ENCODE measurements at places on chromosomes 2 and 18.

- no peak for DNase-seq
Observed at GRCh38 chr18:61337527-61337926, 4.3 kb downstream of the CDH20 start.

DNA sequence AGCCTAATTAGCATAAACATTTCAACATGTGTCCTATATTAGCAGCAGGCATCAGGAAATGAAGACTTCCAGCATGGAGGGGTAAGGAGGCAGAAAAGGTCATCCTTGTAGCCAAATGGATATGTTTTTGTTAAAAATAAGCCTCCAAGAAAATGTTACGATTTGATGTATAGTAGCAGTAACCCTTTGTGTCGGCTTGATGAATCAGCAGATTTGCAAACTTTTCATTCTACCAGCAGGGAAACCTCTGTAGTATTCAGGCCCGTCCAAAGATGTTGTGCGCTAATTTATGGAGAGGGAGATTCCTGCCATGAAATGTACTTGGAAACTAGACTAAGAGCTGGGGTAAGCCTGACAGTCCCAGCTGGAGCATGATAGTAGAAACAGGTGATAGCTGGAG, 780.8 kb upstream of the KLHL29 start:
- DNase-seq, result no peak

DNA sequence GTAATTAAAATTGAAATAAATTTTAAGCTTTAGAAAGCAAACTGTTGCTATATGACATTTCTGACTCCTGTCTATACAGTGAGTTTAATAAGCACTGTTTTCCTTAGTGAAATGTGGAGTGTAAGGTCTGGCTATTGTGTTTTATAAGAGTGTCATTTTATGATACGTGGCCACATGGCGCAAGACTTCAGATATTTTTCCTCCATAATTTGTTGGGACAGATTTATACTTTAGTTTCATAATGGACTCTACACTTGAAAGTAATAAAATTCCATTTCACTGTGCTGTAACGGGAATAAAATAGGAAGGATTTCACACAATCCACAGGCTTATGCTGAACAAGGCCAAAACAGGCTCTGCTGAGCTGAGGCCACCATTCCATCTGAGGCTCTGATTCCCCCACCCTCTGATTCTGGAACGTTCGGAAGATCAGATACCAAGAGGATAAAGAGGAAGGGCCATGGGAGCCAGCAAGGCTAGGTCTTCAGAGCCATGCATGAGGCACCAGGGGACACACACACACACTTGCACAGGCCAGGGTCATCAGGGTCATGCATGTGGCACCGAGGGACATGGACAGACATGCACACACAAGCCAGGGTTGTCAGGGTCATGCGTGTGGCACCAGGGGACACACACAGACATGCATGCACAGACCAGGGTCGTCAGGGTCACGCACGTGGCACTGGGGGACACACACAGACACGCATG, 35.6 kb downstream of the HDAC4 start:
- DNase-seq, result no peak

DNA sequence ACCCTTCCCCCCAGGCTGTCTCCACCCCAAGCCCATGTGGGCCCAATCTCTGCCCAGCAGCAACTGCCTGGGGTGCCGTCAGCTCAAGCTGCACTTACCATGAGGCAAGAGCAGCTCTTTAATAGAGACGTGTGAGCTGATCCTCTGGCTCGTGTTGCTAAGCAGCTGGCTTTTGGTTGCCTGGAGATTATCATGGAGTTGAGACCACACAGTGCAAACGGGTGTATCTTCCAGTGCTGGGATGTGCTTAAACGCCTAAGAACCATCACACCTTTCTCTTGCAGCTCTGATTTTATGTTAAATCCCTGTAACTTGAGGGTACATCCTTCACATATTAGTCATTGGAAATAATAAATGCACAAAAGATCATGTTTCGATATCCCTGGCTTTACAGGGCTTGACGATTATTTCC, 271.1 kb downstream of the PRKCE start:
- DNase-seq, result no peak

DNA sequence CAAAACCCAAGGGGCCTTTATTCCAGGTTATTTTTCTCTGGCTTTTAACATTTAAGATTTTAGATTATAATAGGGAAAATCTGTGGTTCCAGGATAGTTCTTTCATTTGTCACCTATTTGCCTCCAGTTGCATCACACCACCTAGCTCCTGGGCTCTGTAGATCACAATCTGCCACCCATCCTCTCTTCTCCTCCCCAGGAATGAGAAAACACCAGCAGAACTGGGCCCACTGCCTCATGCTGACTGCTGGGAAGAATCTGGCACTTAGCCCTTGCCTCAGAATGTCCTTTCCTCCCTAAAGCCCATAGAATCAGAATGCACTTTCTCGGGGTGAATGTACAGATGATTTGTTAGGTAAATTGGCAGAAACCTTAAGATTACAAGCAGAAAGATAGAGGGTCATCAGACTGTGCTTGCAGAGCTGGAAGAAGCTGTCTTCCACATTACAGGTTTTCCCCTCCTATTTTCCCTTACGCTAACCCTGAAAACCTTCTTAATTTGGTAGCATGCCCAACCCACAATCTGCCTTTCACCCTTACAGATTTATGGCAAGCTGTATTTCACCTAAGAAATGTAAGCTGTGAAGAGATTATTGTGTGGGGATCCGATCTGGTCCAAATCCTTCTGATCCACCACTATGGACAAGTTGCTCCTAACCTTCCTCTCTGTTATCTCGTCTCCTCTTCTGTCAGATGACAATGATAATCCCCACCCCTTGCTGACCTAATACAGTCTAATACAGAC, 72.6 kb downstream of the LRRC30 start:
- no peak for DNase-seq

DNA sequence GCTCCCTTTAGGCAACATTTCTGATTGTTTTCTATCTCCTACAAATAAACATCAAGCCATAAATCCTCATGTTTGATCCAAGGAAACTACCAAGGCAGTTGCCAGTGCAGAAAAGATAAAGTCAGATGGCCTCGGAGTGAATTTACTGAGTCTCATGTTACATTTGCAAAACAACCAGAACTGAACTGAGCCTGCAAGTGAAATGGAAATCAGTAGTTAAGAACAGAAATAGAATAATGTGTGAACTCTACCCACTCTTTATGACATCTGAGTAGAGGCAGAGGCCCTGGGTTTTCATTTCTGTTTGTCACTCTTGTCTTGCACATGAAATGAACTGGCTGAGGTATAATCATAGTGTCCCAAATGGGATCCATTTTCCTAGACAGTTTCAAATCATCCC, 20.4 kb upstream of the DAPL1 start:
- DNase-seq, result no peak

GRCh38 chr18:54843314-54843713, 15.0 kb downstream of the RAB27B start:
- no peak for DNase-seq

- DNase-seq, result no peak
Observed at GRCh38 chr2:5914811-5915611, 222.8 kb downstream of the SOX11 start.

GRCh38 chr2:14690926-14691325, 58.4 kb downstream of the LRATD1 start:
- DNase-seq, result no peak

GRCh38 chr2:27010139-27010538, 22.6 kb upstream of the TMEM214 start:
- DNase-seq, result no peak

- DNase-seq, result peak; percentile 72
Observed at GRCh38 chr2:209579230-209579749, 155.4 kb downstream of the MAP2 start.

DNA sequence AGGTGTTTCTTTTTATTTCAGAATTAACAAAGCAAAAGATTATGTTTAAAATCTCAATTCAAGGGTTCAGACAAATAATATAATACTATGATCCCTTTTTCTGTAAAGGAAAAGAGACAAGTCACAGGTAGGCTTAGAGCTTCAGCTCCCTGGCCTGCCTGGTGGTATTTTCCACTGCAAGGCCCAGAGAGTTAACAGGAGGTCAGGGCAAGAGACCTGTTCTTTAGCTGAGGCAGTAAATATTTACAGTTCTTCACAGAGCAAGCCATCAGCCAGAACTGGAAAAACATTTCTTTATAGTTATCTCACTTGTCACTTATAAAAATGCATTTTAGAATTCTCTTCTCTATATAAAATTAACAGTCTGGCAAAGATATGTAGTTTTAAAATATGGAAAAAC, 70.1 kb downstream of the EPG5 start:
- DNase-seq, result no peak

DNA sequence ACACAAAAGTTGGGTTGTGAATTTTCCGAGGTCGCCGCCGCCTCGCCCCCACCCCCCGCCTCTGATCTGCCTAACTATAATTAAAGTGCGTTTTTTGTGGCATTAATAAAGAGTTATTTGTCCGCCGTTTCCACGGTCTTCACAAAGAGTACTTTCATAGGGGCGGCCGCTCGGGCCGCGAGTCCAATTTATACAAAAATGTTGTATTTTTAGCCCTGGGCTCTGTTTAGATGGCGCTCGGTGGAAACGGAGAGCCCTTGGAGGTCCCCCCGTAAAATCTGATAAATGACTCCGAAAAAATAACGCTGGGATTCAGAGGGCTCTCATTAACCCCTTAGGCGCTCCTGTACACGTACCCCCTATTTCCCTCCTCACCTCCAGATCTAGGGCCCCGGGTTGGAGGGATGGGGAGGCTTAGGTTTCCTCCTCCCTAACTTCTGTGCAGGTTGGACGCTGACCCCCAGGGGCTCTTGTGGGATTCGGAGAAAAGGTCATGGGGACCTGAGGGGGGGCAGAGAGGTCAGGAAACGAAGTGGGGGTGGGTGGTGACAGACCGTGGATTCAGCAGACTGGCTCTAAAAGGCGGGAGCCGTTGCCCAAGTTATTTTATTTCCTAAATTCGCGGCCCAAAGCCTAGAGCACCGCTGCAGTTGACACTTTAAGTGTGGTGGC, 1.9 kb downstream of the CYP26B1 start:
- no peak for DNase-seq

DNA sequence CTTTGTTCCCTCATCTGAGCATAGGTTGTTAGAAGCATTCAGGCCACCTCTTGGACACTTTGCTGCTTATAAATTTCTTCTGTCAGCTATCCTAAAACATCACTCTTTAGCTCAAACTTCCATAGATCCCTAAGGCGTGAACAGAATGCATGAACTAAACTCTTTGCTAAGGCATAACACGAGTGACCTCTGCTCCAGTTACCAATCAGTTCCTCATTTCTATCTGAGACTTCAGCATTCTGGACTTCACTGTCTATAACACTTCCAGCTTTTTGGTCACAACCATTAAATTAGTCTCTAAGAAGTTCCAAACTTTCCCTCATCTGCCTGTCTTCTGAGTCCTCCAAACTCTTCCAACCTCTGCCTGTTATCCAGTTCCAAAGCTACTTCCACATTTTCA, 8.3 kb upstream of the VWA3B start:
- no peak for DNase-seq

- DNase-seq, result no peak
Observed at GRCh38 chr2:88067189-88067588, 436 bp upstream of the SMYD1 start.

- DNase-seq, result no peak
Observed at GRCh38 chr2:237327175-237327950, 86.6 kb downstream of the COL6A3 start.

DNA sequence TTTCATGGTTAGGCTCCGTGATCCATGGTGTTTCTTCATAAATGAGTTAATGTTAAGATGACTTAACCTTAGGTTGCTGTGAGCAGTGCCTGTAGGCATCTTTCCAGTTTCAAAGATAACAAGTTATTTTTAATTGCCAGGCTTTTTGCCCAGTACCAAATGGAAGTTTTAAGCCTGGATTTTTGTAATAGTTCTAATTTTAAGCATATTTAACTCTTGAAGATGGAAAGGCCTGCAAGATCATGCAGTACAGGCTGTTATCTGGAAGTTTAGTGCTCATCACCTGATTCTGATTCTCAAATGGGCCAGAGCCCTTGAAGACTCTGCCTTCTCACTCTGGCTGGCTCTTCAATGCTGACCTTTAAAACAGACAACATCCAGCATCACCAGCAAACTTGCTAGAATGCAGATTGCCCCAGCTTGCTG, 141.3 kb downstream of the NCK2 start:
- DNase-seq, result no peak

DNA sequence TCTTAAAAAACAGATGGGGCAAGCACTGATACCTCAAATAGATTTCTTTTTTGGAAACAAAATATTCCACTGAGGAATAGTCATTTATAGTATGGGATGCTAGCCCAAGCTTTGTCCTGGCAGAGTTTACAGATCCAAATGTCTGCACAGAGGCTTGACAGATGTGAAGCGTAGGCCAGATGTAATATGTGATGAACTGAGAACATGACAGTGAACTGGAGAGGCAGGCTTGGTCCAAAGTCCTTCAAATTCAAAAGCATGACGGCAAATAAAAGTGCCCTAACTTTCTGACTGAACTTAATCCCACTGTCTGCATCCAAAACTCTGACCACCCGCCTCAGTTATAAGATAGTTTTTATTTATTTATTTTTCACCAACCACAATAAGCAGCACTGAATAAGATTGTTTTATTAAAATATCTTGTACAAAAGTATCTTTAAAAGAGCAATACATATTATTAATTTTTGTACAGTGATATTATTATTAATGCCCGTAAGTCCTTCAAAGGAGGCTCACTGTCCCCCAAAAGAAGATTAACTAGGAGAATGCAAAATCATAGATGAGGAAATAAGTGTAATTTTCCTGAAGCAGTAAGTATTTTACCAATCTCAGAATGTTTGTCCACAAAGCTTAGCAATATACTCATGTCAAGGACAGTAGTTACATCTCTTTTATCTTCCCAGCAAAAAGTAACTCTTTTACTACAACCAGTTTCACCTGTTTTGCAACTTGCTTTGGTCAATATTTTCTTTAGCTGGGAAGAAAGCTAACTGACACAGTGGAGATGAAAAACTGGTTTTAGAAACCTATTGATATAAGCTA, 10.7 kb upstream of the SPOPL start:
- no peak for DNase-seq

DNA sequence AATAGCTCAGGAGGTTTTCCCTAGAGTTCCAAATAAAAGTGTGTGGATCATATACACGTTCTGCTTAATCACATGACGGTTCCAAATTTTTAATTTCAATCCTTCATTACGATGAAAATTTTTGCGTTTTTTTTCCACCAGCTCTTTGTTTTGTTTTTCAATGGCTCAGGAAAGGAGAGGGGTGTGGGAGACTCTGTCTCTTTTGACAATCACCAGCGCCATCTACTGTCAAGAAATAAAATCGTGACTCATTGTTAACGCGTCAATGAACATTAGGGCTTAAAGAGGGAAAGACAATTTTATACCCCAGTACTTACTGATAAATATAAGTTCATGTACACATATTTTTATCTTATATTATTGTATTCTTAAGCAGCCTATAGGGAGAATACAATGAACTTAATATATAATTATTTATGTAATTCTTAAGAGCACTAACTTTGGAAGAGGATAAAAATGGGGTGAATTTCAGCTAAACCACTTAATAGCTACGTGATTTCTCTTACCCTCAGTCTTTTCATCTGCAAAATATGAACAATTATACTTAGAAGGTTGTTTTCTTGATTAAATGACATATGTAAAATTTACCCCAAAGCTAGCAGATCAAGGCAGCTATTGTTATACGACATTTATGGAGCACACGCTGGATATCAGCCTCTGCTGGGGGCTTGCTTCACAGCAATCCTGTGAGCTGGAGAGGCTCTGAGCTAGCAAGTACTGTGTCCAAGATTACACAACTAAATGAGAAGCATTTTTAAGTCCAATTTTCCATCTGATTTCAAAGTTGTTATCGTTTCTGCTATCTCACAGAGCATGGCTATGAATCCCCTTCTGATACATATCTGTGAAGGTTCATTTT, 47.4 kb upstream of the RMDN2 start:
- no peak for DNase-seq

GRCh38 chr2:203562268-203562667, 27.2 kb upstream of the RAPH1 start:
- no peak for DNase-seq

GRCh38 chr2:172376016-172376415, 51.4 kb upstream of the ITGA6 start:
- DNase-seq, result no peak
